ENCODE measurements at places on chromosomes 11 and 22. TPM values are rescaled to one million over a fixed set of nuclear protein-coding genes. Genes with fewer than 3 reads are reported as not detected.

The FUT4 gene
- total RNA-seq = 3.3 TPM

The GUCY1A2 gene
- total RNA-seq = 0.05 TPM

The CRYBB2 gene
- not detected for total RNA-seq

The SHISAL1 gene
- not detected for total RNA-seq

The RHOD gene
- total RNA-seq = 2.6 TPM

The DENND6B gene
- 11.2 TPM for total RNA-seq

The SPON1 gene
- total RNA-seq = 0.19 TPM

The SHANK2 gene
- 0.13 TPM for total RNA-seq

The WEE1 gene
- 51.7 TPM for total RNA-seq

The CALCA gene
- not detected for total RNA-seq

GRCh38 chr11:93740031-93740729 lies 1.1 kb downstream of the TAF1D start:
- H3K27ac ChIP-seq = peak overlapping the region; percentile 91
- no peaks in the 10 kb centered on the region for H3K4me1 ChIP-seq
- H3K27me3 ChIP-seq = no peaks in the 10 kb centered on the region

GRCh38 chr22:46770726-46771125 lies 8.3 kb downstream of the TBC1D22A start:
- H3K27ac ChIP-seq = peak overlapping the region; percentile 90
- H3K27me3 ChIP-seq = no peaks in the 10 kb centered on the region
- peak overlapping the region; percentile 62 for H3K4me3 ChIP-seq
- H3K4me1 ChIP-seq = peaks cover 64% of the 10 kb centered on the region
- peaks cover 5% of the 10 kb centered on the region for H3K36me3 ChIP-seq

- no peak overlapping the region for H3K27ac ChIP-seq
- H3K4me1 ChIP-seq = no peaks in the 10 kb centered on the region
- no peaks in the 10 kb centered on the region for H3K36me3 ChIP-seq
- no peak overlapping the region for H3K4me3 ChIP-seq
- DNase-seq = no peak
These were observed 174.8 kb downstream of the BUD13 start for GRCh38 chr11:116598036-116598435.

GRCh38 chr11:33211153-33211552 lies 46.0 kb upstream of the HIPK3 start:
- no peaks in the 10 kb centered on the region for H3K36me3 ChIP-seq
- H3K4me1 ChIP-seq = no peaks in the 10 kb centered on the region
- DNase-seq = no peak
- no peaks in the 10 kb centered on the region for H3K27me3 ChIP-seq

DNA sequence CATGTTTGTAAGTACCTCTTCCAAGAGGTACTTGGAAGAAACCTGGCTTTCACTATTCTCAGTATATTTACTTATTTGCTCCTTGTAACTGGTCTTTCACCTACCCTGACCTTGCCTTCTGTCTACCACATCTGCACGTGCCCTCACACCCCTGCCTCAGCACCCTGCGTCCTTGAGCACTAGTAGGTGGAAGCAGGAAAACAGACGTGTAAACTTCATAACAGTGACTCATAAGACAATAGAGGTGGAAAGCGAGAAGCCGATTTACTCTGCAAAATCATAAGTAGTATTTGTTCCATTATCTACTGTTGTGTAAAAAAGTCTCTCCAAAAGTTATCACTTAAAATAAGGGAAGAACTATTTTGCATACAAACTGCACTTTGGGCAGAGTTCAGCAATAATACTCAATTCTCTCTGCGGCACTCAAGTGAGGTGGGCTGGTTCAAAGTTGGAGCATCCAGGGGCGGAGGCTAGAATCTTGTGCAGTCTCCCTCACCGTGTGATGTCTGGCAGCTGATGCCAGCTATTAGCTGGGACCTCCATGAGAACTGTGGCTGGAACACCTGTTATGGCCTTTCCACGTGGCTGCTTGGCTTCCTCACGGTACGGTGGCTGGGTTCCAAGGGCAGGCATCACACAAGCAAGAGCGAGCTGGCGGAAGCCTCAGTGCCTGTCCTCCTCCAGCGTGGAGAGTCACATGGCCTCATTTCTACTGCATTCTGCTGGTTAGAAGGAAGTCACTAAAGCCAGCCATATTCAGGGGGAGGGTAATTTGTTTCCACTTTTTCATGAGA lies 30.4 kb downstream of the PACS1 start:
- peak overlapping the region; percentile 30 for H3K4me3 ChIP-seq
- H3K27ac ChIP-seq = peak overlapping the region; percentile 55
- no peaks in the 10 kb centered on the region for H3K36me3 ChIP-seq
- no peaks in the 10 kb centered on the region for H3K27me3 ChIP-seq

- H3K4me3 ChIP-seq = no peak overlapping the region
- no peak for DNase-seq
- H3K27me3 ChIP-seq = peaks cover 34% of the 10 kb centered on the region
- peaks cover 3% of the 10 kb centered on the region for H3K4me1 ChIP-seq
- no peak overlapping the region for H3K27ac ChIP-seq
These were observed 6.5 kb downstream of the TENM4 start for GRCh38 chr11:79434283-79434682.

DNA sequence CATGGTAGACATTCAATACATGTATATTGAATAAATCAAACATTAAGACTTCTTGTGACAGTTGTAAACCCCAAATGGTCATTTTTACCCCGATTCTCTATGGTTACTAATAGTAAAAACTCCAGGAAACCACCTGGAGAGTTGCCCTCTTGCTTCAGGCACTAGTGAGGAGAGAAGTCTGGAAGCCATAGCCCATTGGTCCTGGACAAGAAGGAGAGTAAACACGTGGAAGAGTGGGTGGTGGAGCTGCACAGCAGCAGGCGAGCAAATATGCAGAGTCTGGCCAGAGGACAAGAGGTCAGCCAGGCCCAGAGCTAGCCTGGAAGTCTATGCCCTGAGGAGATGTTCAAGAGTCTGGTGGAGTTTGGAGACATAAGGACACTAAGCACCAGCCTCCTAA lies 17.7 kb downstream of the DCHS1 start:
- no peak overlapping the region for H3K4me3 ChIP-seq
- no peak overlapping the region for H3K27ac ChIP-seq
- no peaks in the 10 kb centered on the region for H3K27me3 ChIP-seq
- DNase-seq = no peak

GRCh38 chr22:26769663-26770062 lies 112.3 kb downstream of the MIAT start:
- H3K4me1 ChIP-seq = no peaks in the 10 kb centered on the region
- no peaks in the 10 kb centered on the region for H3K36me3 ChIP-seq
- no peak overlapping the region for H3K27ac ChIP-seq
- DNase-seq = no peak

DNA sequence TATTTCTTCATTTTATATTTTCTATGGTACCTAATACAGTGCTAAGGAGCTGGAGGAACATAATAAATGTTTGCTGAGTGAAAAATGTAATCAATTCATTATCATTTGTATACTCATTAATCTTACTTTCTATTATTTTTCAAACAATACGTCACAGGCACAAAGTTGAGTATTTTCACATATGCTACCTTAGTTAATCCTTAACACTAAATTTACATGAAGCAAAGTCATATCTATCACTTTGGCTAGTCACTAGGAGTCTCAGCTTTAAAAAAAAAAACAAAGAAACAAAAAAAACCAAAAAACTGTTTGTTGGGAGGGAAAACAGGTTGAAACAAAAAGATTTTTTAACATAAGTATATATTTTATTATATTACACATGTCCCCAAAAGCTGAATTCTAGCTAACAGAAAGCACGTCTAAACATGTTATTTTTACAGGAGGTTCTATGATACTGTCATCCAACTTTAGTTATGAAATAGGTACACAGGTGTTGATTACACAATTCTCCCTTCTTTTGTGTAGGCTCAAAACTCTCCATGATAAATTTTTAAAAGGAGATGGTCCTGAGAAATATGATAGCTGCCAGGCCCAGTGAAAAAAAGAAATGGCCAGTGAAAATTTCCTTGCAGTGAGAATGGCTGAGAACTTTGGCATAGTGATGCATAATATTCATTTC lies 14.3 kb downstream of the HPS5 start:
- no peaks in the 10 kb centered on the region for H3K27me3 ChIP-seq
- DNase-seq = no peak
- no peak overlapping the region for H3K27ac ChIP-seq
- no peak overlapping the region for H3K4me3 ChIP-seq
- peaks cover 14% of the 10 kb centered on the region for H3K4me1 ChIP-seq
- peaks cover 32% of the 10 kb centered on the region for H3K36me3 ChIP-seq

DNA sequence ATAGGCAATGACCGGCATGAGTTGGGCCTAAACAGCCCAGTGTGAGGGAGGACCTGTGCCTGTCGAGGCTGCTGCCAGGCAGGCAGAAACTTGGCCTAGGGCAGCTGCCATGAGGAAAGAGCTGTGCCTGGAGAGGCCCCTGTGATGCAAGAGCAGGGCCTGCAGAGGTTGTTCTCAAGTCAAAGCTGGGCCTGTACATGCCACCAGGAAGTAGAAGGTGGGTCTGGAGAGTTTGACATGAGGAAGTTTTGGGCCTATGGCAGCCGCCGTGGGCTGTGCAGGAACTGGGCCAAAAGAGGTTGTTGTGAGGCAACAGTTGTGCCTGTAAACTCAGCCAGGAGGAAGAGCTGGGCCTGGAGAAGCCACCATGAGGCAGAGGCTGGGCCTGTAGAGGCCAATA lies 43.2 kb downstream of the OR4C45 start:
- no peaks in the 10 kb centered on the region for H3K36me3 ChIP-seq
- H3K4me3 ChIP-seq = no peak overlapping the region
- DNase-seq = no peak
- H3K27me3 ChIP-seq = no peaks in the 10 kb centered on the region
- H3K4me1 ChIP-seq = no peaks in the 10 kb centered on the region
- H3K27ac ChIP-seq = no peak overlapping the region

- H3K27me3 ChIP-seq = no peaks in the 10 kb centered on the region
- no peaks in the 10 kb centered on the region for H3K36me3 ChIP-seq
- no peak overlapping the region for H3K27ac ChIP-seq
- peaks cover 24% of the 10 kb centered on the region for H3K4me1 ChIP-seq
- DNase-seq = no peak
- H3K4me3 ChIP-seq = no peak overlapping the region
These were observed 8.3 kb upstream of the MS4A6E start for GRCh38 chr11:60318726-60319125.

- H3K27ac ChIP-seq = no peak overlapping the region
- H3K36me3 ChIP-seq = peaks cover 23% of the 10 kb centered on the region
- H3K4me1 ChIP-seq = peaks cover 7% of the 10 kb centered on the region
- no peak for DNase-seq
These were observed 30.3 kb upstream of the PISD start for GRCh38 chr22:31692186-31692886.

DNA sequence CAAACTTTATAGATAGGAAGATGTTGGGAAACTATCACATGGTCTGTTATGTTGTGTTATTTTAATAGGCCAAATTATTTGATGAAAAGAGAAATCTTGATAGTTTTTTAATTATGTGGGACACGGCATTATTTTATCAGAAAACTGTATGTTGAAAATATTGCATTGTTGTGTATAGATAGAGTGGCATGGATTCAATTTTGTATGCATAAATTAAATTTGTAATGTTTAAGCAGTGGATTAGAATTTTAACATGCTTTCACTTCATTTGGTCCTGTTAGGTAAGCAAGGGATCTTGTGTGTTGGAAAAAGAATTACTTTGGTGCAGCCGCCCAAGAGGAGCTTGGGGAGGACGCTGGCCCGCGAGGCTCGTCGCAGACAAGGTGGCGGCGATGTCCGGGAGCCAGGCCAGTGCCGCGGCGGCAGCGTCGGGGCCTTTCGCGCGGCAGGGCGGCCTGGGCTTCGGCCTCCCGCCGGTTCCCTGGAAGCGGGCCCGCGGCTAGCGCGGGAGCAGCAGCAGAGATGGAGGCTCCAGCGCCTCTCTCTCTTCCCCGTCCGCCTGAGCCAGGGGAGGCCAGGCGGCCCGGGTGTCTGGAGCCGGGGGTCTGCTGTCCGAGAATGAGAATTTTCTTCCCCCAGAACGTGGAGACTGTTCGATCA lies 82.7 kb downstream of the GGT1 start:
- no peak overlapping the region for H3K27ac ChIP-seq
- no peak overlapping the region for H3K4me3 ChIP-seq
- H3K27me3 ChIP-seq = no peaks in the 10 kb centered on the region
- H3K4me1 ChIP-seq = no peaks in the 10 kb centered on the region
- H3K36me3 ChIP-seq = no peaks in the 10 kb centered on the region

DNA sequence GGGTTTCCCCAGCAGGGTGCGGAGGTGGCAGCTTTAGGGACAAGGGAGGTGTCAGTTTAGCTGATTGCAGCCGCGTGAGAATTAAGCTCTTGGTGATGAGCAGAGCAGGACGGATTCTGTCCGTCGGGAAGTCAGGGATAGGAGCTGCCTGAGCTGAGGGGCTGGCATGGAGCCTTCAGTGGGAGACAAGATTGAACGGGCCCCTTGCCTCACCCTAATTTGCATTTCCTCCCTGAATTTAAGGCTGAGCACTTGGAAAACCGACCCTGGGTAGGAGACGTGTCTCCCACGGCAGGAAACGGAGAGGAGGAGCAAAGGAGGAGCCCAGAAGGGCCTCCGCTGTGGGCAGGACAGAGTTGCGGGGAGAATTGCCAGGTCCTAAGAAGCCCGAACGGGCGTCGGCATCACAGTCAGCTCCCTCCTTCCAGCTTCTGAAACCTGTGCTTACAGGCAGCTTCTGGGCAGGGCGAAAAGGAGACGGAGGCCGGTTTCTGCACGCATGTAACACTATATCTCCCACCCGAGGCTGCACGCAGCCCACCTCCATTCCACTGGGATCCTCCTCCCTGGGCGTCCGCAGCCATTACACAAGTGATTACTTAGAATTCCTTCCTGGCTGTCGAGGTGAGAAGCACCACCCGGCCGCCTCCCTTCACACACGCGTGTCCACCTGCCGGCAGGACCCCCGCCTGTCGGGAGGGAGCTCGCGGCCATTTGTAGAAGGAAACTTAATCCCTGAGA lies 345.8 kb downstream of the BRD1 start:
- no peak overlapping the region for H3K4me3 ChIP-seq
- H3K36me3 ChIP-seq = no peaks in the 10 kb centered on the region
- DNase-seq = no peak
- no peaks in the 10 kb centered on the region for H3K27me3 ChIP-seq
- no peaks in the 10 kb centered on the region for H3K4me1 ChIP-seq

DNA sequence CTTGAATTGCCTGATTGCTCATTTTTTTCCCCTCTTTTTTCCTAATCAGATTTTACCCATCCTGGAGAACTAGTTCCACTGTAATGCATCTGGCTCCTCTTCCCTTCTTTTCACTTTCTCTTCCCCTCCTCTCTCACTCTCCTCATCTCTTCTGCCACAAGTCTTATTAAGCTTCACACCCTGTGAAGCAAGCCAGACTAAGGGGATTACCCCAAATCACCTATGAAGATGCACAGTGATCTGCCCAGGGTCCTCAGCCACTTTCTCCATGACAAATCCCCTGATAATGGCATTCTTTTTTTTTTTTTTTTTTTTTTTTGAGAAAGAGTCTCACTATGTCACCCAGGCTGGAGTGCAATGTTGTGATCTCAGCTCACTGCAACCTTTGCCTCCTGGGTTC lies 11.2 kb downstream of the UBASH3B start:
- peaks cover 6% of the 10 kb centered on the region for H3K27me3 ChIP-seq
- no peak for DNase-seq
- no peaks in the 10 kb centered on the region for H3K36me3 ChIP-seq

All from GM12878 (cell line).